NCI-H526 (cell line): ENCODE measurements at places on chromosomes 6 and 20.
A peak's percentile ranks its signal among the peaks of the same experiment; 100 is the strongest.

DNA sequence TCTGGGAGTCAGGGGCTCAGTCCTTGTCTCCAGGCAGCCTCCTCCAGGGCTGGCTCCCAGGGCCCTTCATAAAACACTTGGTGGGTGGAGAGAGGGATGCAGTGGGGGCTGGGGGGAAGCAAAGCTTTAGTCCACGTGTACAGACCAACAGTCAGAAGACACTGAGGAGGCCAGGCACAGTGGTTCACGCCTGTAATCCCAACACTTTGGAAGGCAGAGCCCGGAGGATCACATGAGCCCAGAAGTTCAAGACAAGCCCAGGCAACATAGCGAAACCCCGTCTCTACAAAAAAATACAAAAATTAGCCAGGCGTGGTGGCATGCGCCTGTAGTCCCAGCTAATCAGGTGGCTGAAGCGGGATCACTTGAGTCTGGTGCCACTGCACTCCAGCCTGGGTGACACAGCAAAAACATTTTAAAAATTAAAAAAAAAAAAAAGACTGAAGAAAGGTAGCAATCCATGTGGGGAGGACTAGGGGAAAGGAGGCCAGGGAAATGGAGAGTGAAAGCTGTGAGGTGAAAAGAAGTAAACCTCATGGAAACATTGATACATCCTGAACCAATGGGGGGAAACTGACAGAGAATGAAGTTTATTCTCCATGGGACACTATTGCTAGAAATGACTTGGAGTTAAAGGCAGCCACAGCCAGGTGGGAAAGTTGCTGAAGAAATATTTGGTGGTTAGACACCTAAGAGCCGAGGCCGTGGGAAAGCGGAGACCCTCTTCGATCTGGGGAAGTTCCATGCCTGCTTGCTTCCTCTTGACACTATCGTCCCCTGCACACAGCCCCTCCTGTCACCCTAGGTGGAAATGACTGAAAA is 35.4 kb downstream of the PIM1 start:
- no peak for DNase-seq

DNA sequence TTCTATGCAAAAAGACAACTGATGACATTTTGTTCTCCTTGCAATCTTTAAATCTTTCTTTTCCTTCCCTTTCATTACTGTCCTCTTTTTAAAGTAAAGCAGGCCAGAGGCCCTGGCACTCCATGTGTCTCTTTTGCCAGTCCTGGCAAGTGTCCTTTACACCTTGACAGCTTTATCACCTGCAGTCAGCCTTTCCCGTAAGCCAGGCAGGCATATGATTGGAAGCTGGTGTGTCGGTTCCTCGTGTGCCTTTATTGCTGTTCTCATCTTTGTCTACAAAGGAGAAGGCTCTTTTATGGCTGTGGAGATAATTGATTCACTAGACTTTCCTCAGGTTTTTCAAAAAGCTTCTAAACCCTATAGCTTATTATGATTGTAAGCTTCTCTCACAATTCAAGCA is 162.3 kb upstream of the FBXL4 start:
- peak; percentile 40 for DNase-seq

DNA sequence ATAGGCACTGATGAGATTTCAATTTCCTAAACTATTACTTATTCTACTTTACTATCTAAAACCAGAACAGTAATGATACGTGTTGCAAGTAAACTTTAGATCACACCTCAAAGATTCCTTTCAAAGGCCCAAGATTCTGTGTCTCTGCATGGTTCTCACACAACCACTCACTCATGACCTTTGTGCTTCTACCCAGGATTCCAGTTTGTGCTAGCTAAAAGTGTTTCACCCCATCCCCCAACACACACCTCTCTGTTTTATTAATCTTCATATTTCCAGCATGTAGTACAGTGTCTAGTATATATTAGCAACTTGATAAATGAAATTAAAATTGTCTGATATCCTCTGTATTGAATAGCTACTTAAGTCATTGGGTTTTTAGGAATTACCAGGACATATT is 8.8 kb upstream of the SH3BGRL2 start:
- no peak for DNase-seq

- DNase-seq: no peak
Measured at GRCh38 chr20:37262505-37262904, 891 bp upstream of the GHRH start.

DNA sequence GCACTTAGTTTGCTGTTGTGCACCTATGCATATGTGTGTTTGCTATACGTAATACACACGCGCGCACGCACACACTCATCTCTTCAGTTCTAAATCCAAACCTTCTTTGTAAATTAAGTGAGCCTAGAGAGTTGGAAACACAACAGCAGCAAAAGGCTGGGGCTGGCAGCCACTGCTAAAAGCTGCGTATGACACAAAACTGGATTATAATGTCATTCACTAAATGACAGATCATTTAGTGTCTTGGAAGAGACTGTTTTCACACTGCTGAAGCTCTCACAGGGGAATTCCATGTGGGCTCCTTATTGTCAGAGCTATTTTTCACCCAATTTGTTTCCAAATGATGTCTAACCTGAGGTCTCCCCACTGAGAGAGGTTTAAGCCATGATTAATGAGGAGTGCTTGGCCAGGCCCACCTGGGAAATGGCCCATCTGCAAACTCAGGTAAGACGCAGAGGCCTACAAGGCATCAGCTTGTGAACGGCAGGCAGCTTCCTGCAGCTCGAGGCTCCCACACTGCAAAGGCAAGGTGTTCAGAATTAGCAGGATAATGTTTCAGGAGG is 94.2 kb downstream of the OLIG3 start:
- DNase-seq: peak; percentile 1

DNA sequence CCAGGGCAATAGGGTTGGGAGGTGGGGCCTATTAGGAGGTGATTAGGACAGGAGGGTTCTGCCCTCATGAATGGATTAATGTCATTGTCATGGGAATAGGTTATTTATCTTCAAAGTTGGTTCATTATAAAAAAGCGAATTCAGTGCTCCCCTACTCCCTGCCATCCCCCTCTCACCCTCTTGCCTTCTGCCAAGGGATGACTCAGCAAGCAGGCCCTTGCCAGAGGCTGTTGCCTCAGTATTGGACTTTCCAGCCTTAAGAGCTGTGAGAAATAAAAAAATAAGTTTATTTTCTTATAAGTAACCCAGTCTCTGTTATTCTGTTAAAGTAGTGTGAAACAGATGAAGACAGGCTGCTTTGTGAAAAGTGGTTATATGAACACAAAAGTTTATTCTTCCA is 381.1 kb upstream of the ZFP64 start:
- no peak for DNase-seq

GRCh38 chr6:23826572-23826971 is 299.4 kb upstream of the NRSN1 start:
- DNase-seq: no peak

DNA sequence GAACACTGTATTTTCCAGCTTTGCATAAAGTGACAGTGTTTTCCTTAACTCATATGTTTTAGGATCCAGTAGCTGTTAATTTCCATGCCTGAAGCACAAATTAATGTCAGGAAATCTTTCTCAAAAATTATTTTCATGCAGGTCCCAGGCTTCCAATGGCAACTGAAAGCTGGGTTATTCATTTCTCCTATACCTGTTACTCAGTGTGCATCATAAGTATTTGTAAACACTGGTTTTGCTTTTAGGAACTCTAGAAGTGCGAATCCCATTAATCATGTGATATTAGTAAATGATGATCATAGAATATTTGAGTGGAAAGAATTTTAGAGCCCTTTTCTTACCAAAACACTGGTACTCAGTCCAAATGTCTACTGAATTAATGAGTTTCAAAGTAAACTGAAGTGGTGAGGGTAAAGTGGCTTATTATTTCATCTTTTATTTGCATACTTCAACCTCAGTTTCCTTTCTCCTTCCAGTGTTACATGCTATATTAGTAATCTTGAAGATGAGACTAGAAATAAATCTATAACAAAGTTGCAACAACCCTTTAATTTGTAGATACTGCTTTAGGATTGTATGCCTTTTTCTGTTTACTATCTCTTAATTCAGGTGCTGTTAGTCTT is 124.0 kb downstream of the ZFAND3 start:
- peak; percentile 9 for DNase-seq

DNA sequence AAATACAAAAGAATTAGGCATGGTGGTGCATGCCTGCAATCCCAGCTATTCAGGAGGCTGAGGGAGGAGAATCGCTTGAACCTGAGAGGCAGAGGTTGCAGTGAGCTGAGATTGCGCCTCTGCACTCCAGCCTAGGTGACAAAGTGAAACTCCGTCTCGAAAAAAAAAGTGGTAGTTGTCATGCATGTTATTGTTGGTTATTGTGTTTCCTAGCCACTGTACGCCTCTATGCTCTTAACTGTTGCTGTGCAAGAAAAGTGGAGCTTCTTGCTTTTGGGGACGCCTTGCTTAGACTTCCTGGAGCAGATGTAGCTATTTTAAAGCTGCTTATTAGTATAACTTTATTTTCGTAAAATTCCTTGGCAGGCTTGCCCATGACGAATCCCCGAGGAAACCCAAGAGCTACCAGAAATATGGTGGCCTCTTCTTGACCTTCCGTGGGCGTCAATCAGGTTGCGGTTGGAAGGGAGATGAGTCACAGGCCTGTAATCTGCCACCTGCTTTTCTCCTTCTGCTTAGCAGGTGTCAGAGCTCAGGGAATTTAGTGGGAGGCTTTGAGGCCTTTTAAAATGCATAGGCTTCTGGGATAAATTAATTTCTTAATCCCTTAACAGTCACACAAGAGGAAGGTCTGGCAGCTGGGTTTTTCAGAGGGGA is 17.3 kb downstream of the GABRR2 start:
- no peak for DNase-seq

DNA sequence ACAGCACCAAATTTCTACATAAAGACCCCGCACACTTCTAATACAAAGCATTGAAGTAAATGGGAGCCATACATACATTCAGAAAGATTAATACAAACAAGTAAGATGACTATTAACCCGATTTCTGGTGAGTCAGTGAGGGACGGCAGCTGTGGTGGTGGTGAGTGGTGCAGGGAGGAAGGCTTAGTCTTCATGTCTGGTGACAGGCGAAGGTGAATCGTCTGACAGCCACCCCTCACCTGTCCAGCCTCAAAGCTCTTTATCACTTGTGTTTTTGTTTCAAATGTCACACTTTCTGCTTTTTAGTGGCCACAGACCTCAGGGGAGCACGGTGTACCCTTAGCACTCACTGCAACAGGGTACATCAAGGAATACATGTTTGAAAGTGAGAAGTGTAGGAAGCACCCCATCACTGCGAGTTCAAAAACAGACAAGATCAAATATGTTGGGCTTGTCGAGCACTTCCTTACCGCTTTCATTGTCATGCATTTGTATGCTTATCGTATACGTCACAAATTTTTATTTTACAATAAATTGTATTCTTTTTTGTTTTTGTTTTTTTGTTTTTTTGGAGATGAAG is 63.5 kb downstream of the IRF4 start:
- no peak for DNase-seq

GRCh38 chr20:20273286-20273685 is 94.6 kb upstream of the INSM1 start:
- no peak for DNase-seq

DNA sequence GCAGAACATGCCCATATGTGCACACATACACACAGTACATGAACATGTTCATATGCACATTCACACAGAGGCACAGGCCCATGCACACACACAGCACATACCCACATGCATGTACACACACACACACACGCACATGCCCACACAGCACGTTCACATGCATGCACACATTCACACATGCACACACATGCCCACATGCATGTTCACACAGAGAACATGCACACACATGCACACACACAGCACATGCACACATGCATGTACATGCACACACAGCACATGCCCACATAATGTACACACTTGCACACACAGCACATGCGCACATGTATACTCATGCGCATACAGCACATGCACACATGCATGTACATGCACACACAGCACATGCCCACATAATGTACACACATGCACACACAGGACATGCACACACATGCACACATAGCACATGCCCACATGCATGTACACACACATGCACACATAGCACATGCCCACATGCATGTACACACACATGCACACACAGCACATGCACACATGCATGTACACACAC is 25.9 kb downstream of the RNASET2 start:
- DNase-seq: no peak

DNA sequence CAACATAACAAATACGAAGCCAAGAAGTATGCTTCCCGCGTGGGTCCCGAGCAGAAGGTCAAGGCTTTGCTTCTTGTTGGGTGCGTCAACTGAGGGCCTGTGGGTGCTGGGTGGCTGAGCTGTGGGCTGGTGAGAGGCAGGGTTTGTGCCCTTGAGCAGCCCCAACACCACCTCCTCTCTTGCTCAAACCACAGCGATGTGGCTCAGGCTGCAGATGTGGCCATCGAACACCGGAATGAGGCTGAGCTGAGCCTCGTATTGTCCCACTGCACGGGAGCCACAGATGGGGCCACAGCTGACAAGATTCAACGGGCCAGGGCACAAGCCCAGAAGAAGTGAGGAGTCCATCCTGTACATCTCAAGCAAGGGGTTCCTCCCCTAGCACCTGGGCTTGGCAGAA is 7.0 kb upstream of the PTPRA start:
- no peak for DNase-seq

GRCh38 chr6:133170602-133171001 is 70.6 kb upstream of the EYA4 start:
- DNase-seq: no peak

- DNase-seq: no peak
Measured at GRCh38 chr6:63634630-63635029, 972 bp upstream of the PHF3 start.

DNA sequence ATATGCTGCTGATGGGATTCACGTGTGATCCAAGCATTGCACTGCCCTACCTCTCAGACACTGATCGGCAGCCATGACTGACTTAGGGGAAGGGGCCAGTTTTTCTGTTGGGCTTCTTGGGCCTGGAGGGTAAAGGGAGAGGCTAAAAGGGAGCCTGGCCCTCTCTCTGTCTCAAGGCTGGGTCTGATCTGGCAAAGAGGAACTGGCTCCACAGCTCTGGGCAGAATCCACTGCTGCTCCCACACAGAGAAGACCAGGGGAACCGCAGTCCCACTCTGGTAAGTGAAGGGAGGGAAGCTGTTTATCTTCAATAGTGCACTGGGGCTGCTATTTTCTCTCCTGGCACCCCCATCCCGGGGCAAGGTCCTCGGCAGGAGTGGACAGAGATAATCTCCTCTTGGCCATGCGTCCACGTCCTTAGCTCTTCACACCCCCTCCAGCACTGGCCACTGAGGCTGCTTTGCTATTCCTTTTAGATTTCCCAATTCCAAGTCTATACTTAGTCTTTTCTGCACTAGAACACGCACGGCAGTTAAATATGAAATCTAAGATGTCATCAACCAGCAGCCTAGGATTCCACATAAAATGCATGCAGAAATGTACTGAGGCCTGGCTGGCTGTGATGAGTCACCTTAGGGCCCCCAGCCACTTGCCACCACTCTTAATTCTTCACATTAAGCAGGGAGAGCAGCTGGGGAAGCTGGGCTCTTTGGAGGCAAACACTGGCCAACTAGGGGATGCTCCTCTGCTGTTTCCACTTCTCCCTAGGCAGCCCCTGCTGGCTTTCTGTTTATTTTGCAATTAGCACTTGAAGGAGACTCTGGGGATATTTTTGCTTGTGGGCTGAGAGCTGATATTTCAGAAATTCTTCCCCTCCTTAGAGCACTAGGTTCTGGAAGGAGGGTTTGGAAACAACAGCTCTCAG is 87.8 kb upstream of the ARMC2 start:
- DNase-seq: no peak

GRCh38 chr20:48571949-48572847 is 255.6 kb downstream of the PREX1 start:
- DNase-seq: no peak

GRCh38 chr6:130796313-130796905 is 30.8 kb upstream of the SMLR1 start:
- DNase-seq: no peak
